ENCODE measurements at places on chromosomes 13 and 19.

- no peak for DNase-seq
Observed at GRCh38 chr19:10747271-10747670, 29.4 kb downstream of the DNM2 start.

- no peak for DNase-seq
Observed at GRCh38 chr13:50484472-50485113, 358.9 kb downstream of the DLEU7 start.

DNA sequence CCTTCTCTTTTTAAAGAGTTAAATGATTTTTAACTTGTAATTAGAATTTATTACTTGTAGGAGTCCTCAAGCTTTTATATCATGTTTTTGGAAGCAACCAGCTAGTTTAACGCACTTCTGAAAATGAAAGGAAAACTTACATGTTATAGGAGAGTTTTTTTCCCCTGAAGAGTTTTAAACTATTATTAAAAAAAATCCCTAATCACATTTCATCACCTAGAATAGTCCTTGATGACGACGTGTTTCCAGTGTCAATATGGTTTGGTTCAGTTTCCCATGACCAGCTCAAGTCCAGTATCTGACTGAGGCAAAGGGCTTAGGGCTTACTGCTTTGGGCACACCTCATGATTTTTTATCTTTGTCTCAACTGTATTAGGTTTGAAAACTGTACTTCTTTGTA, 36.0 kb downstream of the URI1 start:
- no peak for DNase-seq

DNA sequence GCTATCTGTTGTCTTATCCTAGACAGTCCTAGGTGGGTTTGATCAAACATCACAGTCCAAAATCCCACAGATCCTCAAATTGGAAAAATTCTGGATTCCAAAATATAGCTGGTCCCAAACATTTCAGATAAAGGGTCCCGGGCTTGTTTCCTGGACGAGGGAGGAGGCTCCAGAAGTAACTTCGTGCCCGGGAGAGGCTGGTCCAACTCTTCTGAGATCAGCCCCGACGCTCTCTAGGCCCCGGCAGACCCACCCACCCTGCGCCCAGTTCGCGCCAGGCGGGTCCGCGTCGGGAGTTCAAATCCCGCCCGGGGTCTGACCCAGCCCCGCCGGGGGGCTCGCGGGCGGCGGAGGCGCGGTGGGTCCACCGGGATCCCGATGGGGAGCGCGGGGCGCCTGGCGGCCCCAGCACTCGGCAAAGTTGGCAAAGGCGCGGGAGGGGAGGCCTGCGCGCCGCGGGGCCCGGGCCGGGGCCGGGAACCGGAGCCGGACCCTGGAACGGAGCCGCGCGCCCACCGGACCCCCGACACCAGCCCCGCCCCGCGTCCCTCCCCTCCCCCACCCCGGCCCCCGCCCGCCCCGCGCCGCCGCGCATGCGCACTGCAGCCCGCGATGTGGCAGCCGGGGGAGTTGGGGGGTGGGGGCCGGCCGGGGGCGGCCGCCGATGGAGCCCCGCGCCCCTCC, 513 bp downstream of the MIER2 start:
- DNase-seq, result no peak

DNA sequence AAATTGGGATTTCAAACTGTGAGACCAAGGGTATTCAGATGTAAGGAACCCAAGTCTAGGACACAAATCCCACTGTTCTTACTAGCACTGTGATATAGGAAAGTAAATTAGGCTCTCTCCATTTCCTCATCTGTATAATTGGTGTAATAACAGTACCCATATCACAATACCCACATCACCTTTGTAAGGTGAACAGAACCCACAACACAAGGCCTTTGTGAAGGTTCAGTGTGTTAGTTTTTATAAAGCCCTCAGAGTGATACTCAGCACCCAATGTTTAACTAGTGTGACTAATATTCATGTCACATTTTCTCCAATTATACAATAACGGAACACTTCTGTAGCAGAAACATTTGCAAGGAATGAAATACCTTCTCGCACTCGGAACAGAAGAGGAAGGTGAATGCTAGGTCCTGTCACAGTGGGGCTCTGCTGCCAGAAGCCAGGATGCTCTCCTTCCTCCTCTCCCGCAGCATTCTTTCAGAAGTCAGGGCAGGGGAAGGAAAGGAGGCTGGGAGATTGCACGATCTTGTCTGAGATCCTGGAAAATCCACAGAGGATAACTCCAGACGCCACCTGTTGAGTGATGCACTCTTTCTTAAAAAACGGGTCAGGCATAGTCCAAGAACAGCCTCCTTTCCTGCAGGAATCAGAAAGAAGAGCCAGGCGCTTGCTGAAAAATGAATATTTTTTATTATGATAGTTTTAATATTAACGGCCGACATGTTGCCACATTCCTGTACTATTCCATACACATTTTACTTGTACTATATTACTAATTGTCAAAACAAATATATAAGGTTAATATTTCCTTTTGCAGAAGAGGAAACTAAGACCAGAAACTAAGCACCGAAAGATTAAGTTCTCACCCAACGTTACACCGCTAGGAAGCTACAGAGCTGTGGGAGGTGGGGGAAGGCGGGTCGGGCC, 762 bp downstream of the ZNF45 start:
- DNase-seq, result no peak

- no peak for DNase-seq
Observed at GRCh38 chr13:40640845-40641458, 25.5 kb downstream of the FOXO1 start.

- DNase-seq, result no peak
Observed at GRCh38 chr19:8221161-8221560, 12.0 kb downstream of the CERS4 start.

DNA sequence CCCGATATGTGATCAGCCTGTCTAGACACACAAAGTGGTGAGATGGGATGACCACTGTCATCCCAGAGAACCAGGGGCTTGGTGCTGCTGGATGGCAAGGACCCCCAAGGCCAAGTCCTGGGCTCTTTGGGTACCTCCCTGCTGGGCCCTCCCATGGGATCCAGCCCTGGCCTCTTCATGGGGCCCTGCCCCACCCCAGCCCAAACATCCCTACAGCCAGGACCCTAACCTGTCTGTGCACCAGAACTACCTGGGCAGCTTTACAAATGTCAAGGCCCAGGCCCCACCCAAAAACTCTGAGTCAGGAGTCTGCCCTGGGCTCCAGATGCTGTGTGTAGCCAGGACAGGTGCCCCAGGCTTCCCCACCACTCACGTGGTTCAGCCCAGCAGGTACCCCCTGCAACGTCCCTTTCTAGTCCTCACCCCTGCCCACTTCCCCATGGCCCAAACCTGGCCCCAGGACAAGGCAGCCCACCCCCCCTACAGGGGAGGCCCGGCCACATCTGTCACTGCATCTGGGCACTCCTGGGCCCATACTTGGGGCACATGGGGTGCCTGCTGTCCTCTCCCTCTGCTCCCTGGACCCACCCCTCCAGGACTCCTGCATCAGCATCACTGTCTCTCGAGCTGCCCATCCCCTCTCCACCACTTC, 233.5 kb downstream of the TUBA3C start:
- peak; percentile 83 for DNase-seq

DNA sequence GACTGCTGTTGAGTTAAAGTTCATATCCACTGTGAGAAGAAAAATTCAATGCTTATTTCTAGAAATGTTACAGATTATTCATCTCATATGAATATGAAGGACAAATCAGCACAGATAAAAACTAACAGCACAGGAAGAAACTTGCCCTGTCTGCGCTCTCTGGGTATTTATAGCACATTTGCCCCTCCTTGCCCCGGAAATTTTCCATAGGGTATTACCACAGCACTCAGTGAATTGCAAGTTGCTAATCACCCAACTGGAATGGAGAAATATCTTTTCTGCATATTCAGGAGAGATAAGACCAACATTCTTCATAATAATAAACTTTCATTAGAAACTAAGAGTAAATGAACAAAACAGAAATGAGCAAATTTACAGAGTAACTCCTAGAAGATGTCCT, 318.0 kb upstream of the KLF12 start:
- DNase-seq, result no peak

- DNase-seq, result no peak
Observed at GRCh38 chr13:48790199-48790598, 136.5 kb downstream of the CYSLTR2 start.

DNA sequence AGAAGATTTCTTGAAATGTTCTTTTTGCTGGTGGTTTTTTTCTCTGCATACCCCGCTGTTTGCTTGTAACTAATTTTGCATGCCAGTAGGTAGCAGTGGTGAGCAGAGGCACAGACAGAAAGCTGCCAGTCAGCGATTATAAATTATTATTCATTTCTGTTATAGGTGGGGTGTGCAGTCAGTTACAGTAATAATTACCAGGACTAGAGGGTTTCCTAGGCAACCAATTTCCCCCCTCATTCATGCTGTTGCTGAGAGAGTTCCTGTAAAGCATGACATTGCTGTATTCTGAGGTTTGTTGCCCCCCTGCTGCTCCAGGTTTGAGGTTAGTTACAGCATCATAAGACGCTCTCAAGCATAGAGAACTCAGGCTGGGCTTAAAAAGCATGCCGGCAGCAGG, 104.5 kb downstream of the URI1 start:
- no peak for DNase-seq

- DNase-seq, result no peak
Observed at GRCh38 chr19:4577020-4577782, 17.7 kb upstream of the SEMA6B start.

GRCh38 chr19:10603873-10604459, 16.9 kb upstream of the AP1M2 start:
- DNase-seq, result no peak

DNA sequence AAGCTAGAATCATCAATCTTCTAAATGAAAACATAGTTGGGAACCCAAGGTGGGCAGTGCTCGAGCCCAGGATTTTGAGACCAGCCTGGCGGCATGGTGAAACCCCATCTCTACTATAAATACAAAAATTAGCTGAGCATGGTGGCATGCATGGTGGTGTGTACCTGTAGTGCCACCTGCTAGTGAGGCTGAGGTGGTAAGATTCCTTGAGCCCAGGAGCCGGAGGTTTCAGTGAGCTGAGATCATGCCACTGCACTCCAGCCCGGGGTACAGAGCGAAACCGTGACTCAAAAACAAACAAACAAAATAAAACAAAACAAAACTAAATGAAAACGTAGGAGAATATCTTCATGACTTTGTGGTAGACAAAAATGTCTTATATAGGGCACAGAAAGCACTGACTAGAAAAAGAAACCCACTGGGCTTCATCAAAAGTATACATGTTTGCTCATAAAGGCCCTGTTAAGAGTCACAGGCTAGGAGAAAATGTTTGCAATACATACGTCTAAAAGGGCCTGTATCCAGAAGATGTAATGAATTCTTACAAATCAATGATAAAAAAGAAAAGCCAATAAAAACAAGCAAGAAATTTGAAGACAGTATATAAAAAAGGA, 353.6 kb downstream of the FGF9 start:
- no peak for DNase-seq

DNA sequence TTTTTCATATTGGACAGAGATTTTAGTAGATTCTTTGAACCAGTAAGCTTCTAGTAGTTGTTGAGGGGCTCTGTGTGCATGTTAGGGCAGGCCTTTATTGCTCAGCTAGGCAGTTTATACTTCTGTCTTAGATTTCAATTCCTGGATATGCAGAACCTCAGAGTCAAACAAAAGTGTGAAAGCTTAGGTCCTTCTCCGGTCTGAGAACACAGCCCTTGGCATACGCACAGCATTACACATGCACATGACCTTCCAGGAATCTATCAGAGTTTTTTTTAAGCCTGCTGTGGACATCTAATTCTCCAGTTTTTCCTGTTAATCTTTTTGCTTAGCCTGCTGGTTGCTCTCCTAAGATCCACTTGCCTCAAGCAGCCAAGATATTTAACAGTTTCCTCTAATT, 77.9 kb upstream of the KL start:
- peak; percentile 0 for DNase-seq

DNA sequence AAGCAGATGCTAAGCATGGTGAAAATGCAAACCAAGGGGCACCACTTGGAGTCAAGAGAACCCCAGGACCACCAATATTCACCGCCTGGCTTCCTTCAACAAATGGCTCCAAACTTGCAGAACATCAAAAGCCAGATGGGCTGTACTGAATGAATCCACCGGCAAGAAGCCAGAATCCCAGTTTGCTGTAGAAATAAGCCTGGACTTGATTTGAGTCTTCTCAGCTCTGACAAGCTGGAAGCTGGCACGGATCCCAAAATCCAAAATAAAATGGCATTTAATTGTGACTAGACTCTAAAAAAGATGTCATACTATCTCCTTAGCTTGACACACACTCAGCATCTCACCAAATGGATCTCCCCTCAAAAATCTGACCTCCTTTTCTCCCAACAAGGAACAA, 11.9 kb downstream of the EFNB2 start:
- DNase-seq, result no peak

- DNase-seq, result no peak
Observed at GRCh38 chr13:110387451-110388107, 80.5 kb downstream of the COL4A2 start.

DNA sequence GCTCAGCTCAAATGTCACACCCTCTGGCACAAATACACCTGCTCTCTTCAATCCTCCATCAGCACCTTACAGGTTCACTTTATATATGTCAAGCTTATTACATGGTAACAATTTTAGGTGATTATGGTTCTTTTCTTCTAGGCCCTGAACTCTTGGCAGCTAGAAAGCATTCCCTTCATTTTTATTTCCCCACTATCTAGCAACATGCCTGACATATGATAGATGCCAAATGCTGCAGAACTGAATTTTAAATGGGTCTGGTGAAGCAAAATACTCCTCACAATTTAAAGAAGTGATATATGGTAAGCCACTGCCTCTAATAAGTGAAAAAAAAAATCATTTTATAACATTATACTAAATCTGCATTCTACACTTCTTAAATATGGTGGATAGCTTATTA, 95.2 kb downstream of the USP12 start:
- DNase-seq, result no peak

GRCh38 chr13:20461481-20461859, 64.2 kb downstream of the CRYL1 start:
- no peak for DNase-seq

DNA sequence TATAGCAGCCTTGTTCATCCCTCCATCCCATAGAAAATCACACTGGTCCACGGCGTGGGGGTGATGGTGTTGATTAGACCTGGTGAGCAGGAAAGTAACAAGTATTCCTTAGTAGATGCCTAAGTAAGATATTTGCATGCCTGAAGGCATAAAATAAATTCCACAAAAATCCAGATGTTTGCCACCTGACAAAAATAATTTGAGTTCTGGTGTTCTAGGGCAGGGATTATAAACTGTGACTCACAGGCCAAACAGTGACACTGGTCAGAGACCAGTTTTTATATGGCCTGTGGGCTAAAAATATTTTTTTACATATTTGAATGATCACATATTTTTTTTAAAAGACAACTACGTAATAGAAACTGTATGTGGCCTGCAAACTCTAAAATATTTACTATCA, 310.7 kb downstream of the RFC3 start:
- no peak for DNase-seq

GRCh38 chr13:62320129-62321108, 904.8 kb upstream of the PCDH20 start:
- no peak for DNase-seq

DNA sequence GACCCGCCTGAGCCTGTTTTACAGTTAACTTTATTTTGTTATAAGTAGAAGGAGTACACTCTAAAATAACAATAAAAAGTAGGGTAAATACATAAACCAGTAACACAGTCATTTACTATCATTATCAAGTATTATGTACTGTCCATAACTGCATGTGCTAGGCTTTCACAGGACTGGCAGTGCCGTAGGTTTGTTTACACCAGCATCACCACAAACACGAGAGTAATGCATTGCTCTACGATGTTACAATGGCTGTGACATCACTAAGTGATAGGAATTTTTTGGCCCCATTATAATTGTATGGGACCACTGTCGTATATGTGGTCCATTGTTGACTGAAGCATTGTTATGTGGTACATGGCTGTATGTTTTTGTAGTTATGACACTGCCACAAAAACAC, 41.3 kb upstream of the SLC7A9 start:
- no peak for DNase-seq

GRCh38 chr13:28357911-28358433, 137.0 kb downstream of the FLT1 start:
- DNase-seq, result no peak

All from osteocyte (in vitro differentiated cells).